ENCODE measurements at places on chromosomes 6 and 20.

GRCh38 chr6:15754035-15754705 is 91.3 kb upstream of the DTNBP1 start:
- no peak for DNase-seq

- no peak for DNase-seq
These were observed 173.7 kb downstream of the CLVS2 start for GRCh38 chr6:123169774-123170095.

DNA sequence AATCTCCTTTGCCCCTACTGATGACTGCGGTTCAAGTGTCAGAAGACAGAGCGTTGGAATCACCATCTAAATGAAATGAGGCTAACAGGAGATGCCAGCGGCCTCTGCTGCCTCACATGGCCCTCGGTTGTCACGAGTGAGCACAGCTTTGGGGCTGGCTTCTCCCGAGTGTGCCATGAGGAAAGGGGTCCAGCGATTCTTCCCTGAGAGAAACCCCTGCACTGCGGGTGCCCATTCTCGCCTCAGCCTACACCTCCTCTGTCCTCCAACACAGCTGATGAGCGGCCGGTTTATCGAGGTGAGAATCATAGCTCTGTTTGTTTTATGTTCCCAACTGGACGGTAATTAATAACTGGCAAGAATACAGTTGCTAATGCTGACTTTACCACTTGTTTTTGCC is 144.7 kb upstream of the RPS6KA2 start:
- no peak for DNase-seq

DNA sequence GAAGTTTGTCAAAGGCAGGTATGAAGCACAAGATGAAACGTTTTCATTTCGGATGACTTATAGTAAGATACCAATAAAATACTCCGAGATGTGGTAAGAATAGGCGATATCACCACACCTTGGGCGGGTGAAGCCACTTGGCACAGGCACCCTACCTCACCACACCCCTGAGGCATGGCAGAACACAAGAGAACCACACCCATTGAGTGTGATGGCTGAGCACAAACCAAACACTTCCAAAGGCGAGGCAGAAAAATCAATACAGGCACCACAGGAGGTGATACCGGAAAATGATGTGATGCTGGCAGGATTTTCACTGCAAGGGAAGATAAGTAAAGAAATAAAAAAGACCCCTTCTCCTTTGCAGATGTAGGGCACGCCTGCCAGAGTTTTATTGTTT is 332.9 kb upstream of the PRDM1 start:
- DNase-seq = no peak

GRCh38 chr6:169930799-169931198 is 179.4 kb downstream of the ERMARD start:
- peak; percentile 23 for DNase-seq

DNA sequence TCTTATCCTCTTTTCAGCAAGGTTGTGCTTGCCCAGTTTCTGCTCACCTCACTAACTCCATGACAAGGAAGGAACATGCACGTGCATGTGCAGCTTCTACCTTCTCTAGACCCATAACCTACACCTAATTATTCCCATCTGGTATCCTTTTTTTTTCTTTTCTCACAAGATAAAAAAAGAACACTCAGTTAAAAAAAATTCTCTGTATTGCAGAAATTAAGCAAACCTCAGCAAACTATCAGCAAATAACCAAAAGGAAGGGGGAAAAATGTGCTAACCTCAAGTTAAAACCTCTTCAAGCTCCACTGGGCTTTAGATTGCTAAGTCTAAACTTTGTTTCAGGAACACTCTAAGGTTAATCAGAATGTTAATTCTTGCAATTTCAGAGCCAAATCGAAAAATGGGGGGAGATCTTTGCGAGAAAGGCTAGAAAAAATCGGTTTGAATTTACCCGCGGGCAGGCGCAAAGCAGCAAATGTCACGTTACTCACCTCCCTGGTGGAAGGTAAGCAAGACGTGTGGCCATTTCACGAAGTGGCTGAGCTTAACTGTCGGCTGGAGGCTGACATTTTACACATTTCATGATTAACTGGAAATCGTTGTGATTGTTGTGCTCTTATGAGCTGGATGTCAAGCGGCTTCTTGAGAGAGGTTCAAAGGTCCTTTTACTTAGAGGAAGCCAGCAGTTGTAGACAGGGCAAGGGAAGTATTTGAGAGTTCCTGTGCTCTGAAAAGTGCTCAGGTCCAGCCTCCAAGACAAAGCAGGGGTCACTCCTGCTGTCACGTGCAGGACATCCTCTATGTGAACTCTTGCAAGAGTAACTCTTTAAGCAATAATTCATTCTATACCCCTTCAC is 19.1 kb downstream of the TFAP2B start:
- no peak for DNase-seq

DNA sequence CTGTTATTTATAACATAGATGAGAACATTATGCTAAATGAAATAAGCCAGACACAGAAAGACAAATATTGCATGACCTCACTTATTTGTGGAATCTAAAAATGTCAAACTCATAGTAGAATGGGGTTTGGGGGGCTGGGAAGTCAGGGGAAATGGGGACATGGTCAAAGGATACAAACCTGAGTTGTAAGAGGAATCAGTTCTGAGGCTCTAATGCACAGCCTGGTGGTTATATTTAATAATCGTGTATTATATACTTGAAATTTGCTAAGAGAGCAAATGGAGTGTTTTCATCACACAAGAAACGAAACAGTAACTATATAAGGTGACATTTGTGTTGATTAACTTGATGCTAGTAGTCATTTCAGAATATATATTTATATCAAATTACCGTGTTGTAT is 40.8 kb upstream of the GFOD1 start:
- no peak for DNase-seq

GRCh38 chr6:85470023-85470410 is 20.1 kb downstream of the NT5E start:
- no peak for DNase-seq

- DNase-seq = no peak
These were observed 7.6 kb downstream of the RIPOR2 start for GRCh38 chr6:24927985-24928745.

DNA sequence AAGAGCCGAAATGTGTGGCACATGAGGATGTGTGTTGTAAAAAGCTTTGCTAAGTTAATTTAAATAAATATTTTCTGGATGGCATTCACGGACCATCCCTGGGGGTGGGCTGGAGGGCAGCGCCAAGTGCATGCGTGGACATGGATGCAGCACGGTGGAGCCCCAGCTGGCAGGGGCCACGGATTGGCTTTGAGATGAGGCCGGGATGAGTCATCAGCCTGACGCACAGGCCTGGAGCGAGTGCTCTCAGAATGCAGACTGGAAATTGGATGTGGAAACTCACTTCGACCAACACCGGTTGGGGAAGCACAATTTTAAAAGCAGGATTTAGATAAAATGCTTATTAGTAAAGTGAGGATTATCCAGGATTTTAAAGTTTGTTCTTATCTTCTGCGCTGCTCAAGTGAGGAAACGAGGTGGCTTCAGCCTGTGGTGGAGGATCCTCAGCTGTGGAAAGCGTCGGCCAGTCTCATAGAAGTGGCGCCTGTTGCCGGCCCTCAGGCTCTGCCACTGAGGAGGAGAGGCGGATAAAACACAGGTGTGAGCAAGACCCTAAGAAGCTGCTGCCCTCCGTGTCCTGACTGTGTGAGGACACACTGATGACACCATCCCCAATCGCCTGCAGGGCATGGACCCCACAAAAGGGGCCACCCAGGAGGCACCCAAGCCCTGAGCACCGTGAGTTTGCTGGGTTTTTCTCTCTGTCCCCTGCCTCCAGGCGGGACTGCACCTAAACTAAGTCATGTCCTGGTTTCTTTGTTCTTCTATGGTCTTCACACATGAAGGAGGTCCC is 279.7 kb downstream of the CDH4 start:
- DNase-seq = no peak

DNA sequence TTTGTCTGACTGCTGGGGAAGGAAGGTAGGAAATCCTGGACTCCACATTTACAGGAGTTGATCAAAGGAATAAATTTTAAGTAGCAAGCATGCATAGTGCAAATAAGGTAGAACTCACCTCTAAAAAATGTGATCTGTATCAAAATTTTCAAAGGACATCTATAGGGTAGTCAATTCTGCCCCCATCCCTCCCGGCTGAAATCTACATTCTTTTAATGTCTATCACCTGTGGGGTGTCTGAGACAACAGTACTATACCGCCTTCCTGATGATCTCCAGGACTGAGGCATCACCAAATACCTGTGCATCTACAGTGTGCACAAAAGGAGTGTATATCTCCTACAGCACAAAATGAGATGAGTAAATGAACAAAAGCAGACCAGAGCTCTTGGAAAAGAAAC is 19.9 kb downstream of the CPNE1 start:
- DNase-seq = no peak

GRCh38 chr20:46683939-46684750 is 5.1 kb downstream of the TP53RK start:
- DNase-seq = no peak

GRCh38 chr6:143260857-143261256 is 189.6 kb downstream of the ADAT2 start:
- DNase-seq = no peak

GRCh38 chr6:143158113-143158581 is 97.5 kb downstream of the AIG1 start:
- no peak for DNase-seq

- no peak for DNase-seq
These were observed 50.2 kb downstream of the ARHGAP18 start for GRCh38 chr6:129659590-129660345.

- DNase-seq = no peak
These were observed 259.3 kb upstream of the RIN2 start for GRCh38 chr20:19498756-19499155.

- DNase-seq = no peak
These were observed 868.9 kb downstream of the PHF3 start for GRCh38 chr6:64504503-64504902.

GRCh38 chr6:169273511-169273910 is 19.9 kb upstream of the THBS2 start:
- no peak for DNase-seq

All from CD4-positive, alpha-beta T cell treated with Interleukin-10 for 1 hour (primary cell).